Effector CD8-positive, alpha-beta T cell (primary cell): ENCODE measurements at places on chromosomes 5 and 9.

- DNase-seq, result no peak
Measured at GRCh38 chr9:20606652-20607051, 15.6 kb downstream of the MLLT3 start.

DNA sequence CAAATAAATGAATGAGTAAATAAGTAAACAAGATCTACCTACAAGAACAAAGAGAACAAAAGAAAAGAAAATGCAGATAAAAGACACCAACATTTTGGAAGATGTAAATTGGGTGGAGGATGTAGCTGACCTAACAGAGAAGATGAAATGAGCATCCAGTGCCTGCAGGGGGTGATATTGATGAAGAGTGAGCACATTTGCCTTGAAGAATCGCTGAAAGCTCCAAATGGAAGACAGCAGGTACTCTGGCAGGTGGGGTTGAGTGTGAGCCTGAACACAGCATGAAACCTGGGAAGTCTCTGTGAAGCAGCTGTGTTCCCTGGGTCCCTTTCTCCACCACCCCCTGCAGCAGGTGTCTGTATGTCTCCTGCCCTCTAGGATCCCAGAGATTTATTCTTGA is 125.6 kb downstream of the NXNL2 start:
- DNase-seq, result no peak

DNA sequence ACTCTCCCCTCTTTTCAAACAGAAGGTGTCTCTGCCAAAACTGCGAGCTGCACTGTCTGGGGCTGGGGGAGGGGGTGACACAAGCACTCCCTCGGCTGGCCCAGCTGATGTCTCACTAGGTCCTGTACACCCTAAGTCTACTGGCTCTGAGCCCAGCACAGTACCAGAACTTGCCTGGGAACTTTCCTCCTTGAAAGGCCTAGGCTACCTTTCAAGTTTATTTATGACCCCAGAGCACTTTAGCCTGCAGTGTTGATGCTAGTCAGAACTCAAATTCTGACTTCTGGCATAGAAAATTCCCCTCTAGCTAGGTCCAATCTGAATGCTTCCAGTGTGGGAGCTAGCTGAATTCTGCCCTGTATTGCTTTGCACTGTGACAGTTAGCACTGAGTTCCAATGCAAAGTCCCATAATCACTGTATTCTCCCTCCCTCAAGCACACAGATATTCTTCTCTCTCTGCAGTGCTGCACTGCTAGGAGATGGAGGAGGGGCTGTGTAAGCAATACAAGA is 10.5 kb downstream of the LURAP1L start:
- DNase-seq, result no peak

GRCh38 chr9:75824816-75825568 is 65.5 kb upstream of the PCSK5 start:
- no peak for DNase-seq

GRCh38 chr9:136619742-136620440 is 42.8 kb upstream of the EGFL7 start:
- DNase-seq, result no peak

DNA sequence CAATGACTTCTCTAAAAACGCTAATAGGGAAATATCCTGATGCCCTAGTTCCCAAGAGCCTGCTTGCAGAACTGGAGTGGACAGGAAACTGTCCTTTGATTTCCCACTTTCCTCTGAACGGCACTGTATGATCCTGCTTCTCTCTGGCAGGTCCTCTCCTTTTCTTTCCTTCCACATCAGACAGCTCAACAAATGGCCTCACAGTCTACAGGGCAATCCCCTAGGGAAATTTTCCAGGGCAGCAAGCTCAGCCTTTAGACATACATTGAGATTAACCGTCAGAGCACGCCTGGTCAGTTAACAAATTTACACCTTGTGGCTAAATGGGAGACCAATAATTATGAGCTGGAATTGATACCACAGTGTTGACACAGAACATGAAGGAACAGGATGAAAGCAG is 164.9 kb downstream of the SLC24A2 start:
- DNase-seq, result no peak

DNA sequence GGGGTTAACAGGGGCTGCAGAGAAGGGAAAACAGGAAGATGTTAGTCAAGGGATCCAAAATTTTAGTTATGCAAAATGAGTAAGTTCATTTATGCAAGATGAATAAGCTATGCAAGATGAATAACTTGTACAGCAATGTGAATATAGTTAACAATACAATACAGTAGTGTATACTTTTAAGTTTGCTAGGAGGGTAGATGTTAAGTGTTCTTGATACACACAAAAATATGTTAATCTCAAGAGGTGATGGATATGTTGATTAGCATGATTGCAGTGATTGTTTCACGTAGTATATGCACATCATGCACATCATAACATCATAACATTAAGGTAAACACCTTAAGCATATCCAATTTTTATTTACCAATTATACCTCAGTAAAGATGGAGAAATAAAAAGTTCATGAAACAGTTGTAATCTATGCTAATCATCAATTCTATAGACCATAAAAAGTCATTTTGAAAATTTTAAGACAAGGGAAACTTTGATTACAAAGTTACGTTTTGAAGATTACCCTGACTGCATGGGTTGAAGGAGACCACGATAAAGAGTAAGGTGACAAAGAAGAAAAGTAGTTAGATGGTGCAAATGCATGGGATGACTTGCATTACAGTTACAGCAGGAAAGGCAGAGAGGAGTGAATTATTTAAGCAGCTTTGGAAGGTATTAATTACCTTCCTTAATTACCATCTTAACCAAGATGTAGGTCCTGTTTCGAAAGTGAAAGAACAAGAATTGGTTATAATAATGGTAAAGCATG is 31.4 kb downstream of the FAM174A start:
- DNase-seq, result no peak

- no peak for DNase-seq
Measured at GRCh38 chr5:2899311-2899710, 147.8 kb upstream of the IRX2 start.

DNA sequence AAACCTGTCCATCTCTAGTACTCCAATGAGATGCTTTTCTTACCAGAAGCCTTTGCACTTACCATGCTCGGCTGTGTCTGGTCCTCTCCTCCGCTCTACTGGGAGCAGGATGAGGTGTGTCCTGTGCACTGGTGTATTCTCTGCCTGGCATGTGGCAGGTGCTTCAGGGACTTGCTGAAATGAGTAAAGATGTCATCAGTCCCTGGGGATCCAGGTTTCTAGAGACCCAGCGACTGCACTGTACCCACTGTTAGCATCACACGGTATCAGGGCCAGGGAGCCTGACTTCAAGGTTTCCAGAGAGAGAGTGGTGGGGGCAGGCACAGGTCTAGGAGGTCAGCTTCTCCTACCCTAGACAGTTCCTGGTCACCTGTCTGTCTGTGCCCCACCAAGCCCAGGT is 10.5 kb downstream of the PTTG1 start:
- DNase-seq, result no peak

- no peak for DNase-seq
Measured at GRCh38 chr9:122456123-122456522, 21.6 kb downstream of the OR1J1 start.
